T-helper 1 cell (primary cell): ENCODE measurements at places on chromosomes 1 and 21.

DNA sequence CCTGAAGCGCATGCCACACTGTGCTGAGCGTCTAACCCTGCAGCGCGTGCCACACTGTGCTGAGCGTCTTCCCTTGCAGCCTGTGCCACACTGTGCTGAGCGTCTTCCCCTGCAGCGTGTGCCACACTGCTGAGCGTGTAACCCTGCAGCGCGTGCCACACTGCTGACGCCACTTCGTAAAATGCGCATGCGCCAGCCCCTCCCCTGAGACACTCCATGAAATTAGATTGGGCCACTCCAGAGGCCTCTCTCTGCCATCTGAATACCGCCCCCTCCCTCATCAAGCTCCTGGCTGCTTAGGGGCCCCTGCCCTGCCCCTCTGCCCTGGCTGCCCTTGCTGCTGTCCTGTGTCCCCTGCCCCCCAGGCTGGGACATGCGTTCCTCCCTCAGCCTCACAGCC lies 84.8 kb downstream of the POFUT2 start:
- no peak for DNase-seq

- no peak for DNase-seq
Observed at GRCh38 chr1:19071674-19072281, 115.3 kb upstream of the IFFO2 start.

GRCh38 chr1:26127235-26128163 lies 15.9 kb downstream of the PDIK1L start:
- peak; percentile 22 for DNase-seq

DNA sequence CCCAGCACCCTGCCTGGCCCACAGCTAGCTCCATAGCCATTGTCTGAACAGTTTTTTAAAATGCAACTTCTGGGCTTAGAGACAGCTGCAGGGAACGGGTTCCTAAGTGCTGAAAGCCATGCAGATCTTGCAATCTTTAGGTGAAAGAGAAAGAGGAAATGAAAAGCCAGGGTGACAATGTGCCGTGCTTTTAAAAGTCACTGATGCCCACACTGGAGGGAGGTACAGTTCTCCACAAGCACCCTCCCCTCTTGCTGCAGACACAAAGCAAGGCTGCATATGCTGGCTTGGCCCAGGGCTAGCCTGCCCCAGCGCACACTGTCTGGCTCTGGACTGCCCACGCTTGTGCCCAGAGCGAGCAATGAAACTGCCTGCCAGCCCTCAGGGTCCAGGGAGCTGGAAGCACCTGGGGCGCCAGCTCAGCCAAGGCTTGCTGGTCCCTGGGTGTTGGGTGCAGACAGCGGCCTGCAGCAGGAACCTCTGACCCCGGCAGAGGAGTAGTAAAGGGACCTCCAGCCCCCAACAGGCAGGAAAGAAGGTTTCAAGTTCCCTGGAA lies 70.4 kb downstream of the AJAP1 start:
- DNase-seq: no peak

- DNase-seq: peak; percentile 55
Observed at GRCh38 chr1:46062651-46063319, 69.6 kb downstream of the PIK3R3 start.

DNA sequence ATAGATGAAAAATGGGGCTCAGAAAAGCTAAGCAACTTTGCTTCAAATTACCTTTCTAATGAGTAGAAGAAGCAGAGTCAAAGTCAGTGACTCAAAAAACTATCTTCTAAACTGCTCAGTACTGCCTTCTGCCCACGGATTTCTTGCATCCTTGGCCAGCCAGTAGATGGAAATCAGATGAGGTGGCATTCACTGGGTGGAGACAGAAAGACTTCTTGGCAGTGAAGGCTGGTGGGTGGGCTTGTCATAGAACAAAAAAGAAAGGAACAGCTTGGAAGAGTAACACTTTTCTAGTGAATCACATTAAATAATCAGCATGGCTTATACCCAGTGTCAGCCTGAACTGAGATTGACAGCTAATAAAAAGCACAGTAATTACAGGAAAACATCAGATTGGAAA lies 170.7 kb downstream of the ST6GALNAC5 start:
- DNase-seq: no peak

DNA sequence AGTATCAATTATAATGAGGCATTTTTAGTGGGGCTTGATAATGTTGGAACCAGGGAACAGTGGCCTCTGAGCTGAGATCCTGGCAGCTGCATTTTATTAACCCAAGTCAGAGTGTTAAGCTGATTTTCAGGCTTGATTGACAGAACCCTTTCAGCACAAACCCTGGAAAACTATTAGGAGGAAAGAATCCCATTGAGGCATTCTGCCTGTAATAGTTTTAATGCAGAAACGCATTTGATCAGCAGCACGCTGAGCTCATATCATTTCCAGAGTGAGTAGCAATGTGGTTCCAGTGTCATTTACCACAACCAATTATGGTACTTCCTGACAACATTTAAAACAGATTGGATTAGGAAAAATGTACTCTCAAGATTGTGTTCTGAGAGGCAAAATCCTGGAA lies 78.3 kb upstream of the BARHL2 start:
- no peak for DNase-seq

DNA sequence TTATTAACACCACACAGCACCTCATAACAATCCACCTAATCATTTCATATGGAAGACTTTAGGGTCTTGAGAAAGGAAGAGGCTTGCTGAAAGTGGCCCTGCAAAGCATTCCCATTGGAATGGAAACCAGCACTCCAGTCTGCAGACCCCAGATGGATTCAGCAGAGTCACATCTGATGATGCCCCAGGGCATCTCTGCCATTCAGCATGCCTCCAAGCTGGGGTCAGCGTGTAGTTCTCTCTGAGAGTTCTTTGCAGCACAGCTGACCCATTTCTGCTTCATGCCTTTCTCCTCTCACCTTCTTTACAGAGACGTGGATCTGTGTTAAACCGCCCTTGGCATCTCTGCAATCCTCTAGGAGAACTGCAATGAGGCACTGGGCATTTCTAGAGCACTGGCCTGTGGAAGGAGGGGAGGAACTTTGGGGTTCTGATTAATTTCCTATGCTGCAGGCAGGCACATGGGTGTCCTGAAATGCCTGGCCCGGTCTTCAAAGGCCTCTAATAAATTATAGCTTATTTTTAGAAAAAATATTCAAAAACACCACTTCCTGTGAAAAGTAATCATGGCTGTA lies 2.6 kb upstream of the LUZP1 start:
- no peak for DNase-seq

- DNase-seq: no peak
Observed at GRCh38 chr1:205298191-205298994, 23.2 kb downstream of the NUAK2 start.

GRCh38 chr1:62891956-62892562 lies 108.1 kb downstream of the ATG4C start:
- no peak for DNase-seq

DNA sequence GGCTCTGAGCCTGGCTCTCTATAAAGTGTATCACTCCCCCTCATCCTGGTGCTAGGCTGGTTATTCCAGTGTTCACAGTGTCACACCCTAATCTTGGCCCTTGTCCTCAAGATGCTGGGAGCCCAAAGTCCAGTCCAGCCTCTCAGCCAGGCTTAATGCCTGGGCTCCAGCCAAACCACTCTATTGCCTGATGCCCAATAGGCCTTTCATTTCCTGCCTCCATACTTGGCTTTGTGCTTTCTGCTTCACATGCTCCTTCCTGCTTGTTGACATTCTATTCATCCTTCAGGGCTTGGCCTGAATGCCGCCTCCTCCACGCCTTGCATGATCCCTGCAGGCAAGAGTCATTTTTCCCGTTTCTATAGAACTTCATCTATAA lies 1.7 kb downstream of the KLHDC8A start:
- no peak for DNase-seq
